ENCODE measurements at places on chromosomes 12 and 14.

GRCh38 chr14:55562135-55562534, 17.9 kb upstream of the KTN1 start:
- no peak for DNase-seq

DNA sequence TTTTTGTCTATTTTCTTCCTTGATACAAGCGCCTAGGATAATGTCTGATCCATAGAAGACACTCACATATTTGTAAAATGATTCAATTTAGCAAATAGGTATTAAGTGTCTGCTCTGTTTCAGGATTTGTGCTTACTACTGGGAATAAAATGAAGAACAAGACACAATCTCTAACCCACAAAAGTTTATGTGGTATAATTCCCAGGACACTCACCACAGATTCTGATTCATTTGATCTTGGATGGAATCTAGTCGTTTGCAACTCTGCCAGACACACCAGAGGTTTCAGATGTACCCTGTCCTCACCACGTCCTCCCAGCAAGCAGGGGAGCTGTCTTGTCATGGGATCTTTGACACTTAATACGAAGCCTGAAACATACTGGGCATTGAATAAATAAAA, 208.3 kb downstream of the LRIG3 start:
- DNase-seq = no peak

DNA sequence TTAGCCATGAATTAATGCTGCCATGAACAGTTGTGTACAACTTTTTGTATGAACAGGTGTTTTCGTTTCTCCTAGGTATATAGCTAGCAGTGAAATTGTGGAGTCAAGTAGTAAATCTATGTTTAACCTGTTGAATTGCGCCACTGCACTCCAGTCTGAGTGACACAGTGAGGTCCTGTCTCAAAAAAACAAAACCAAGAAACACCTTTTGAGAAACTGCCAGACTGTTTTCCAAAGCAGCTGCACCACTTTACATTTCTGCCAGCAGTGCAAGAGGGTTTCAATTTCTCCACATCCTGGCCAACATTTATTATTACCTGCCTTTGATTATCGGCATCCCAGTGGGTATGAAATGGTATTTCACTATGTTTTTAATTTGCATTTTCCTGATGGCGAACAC, 3.3 kb upstream of the PLEKHG3 start:
- no peak for DNase-seq

GRCh38 chr14:71523630-71524319, 408.5 kb upstream of the RGS6 start:
- DNase-seq = no peak
